ENCODE measurements at places on chromosomes 1 and 21.

- no peak for DNase-seq
Measured at GRCh38 chr1:100134872-100135271, 1.9 kb downstream of the TRMT13 start.

- DNase-seq: no peak
Measured at GRCh38 chr1:10594595-10595223, 120.0 kb downstream of the PEX14 start.

DNA sequence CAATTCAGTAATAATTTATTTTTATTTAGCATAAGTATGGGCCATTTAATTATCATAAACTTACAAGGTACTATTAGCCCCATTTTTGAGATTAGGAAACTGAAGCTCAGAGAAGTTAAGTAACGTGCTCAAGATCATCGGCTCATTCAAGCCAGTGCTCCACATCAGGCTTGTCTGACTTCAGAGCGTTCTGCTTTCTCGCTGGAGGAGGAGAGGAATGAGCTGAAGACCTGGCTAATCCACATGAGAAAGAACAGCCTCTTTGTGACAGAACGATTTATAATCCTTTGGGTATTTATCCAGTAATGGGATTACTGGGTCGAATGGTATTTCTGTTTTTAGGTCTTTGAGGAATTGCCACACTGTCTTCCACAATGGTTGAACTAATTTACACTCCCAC, 39.7 kb downstream of the DDX20 start:
- DNase-seq: no peak

DNA sequence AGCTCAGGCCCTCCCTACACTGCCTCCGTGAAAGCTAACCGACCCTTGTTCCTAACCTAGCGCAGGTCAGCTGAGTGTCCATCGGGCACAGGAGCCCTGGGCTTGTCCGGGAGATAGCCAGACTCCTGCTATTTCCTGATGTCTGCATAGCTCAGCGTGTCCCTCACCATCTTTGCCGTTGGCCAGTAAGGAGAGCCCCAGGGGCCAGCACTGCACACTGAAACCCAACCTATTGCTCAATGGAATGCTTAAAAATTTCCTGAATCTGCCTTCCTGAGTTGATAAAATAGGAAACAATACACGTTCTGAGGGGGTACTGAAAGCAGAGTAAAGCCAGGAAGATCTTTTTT, 2.2 kb downstream of the RUNX1 start:
- no peak for DNase-seq

DNA sequence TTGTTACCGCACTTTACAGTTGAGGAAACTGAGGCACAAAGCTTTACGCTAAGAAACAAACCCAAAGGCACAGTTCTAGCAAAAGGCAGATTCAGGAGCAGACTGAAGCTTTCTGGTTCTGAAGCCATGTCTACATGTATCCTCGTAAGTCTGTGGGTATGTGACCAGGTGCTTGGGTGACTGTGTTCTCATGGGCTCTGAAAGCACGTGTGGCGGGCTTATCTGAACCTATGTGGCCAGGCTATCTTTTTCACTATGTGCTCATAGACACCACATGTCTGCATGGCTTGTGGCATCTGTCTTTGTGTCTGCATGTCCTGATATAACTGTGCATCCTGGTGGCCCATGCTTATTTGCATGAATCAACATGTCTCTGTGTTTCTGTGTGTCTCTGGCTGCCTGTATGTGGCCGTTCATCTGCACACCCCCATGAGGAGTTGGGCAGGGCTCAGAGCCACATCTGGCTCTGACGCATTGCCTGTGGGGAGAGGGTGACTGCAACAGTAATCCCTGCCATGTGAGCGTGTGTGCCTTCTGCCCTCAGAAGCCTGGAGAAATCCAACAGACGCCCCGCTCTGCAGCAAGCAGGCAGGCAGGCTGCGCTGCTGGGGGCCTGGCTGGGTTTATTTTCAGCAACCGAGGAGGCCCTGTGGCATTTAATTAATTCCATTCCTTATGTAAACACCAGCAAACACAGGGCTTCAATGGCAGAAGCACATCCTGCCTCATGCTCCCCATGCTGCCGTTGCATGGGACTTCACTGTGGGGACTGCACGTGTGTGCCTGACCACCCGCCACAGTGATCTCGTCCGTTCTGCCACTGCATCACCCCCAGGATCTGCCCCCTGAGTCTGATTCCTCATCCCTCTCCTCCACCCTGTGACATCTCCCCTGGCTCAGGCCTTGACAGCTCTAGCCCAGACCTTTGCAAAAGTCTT, 115.4 kb downstream of the TRABD2B start:
- DNase-seq: no peak

- DNase-seq: no peak
Measured at GRCh38 chr1:154912755-154913154, 23.8 kb downstream of the PMVK start.

DNA sequence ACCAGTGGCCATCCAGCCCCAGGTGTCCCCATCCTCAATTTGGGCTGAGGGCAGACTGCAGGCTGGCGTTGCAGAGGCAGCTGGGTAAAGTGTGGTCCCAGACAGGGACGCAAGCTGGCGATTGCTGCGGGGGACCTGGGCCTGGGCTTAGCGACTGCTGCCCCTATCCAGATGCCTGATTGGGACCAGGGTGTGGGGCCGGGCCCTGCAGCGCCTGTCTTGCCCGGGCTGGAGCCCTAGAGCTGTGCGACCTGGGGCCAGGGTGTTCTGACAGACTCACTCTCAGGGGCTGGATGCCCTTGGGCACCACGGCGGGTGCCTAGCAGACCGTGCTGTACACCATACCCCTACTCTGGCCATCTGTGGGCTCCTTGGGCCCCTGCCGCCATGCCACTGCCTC, 16.2 kb upstream of the FAAP20 start:
- no peak for DNase-seq

- no peak for DNase-seq
Measured at GRCh38 chr1:205581321-205581980, 50.4 kb downstream of the ELK4 start.

GRCh38 chr1:182071924-182072323, 10.4 kb upstream of the ZNF648 start:
- no peak for DNase-seq
